Spleen (tissue), 13 donors: ENCODE measurements at places on chromosomes 12 and 14. TPM values are rescaled to one million over a fixed set of nuclear protein-coding genes. Genes with fewer than 3 reads are reported as not detected.

Gene SERPINA12
- not detected for total RNA-seq

Gene DNAJC22
- total RNA-seq, result 0.98 TPM

Gene SLCO1B1
- not detected for total RNA-seq

Gene OR4N5
- not detected for total RNA-seq

Gene PLEK2
- total RNA-seq, result not detected

Gene LMO3
- total RNA-seq, result 0.51 TPM

Gene KRT6A
- not detected for total RNA-seq

Gene C14orf39
- total RNA-seq, result not detected

GRCh38 chr14:69852531-69853321 lies 26.5 kb upstream of the SMOC1 start:
- no peak for DNase-seq
- H3K27me3 ChIP-seq, result no peaks in the 10 kb centered on the region
- no peak overlapping the region for H3K27ac ChIP-seq
- no peaks in the 10 kb centered on the region for H3K4me1 ChIP-seq

DNA sequence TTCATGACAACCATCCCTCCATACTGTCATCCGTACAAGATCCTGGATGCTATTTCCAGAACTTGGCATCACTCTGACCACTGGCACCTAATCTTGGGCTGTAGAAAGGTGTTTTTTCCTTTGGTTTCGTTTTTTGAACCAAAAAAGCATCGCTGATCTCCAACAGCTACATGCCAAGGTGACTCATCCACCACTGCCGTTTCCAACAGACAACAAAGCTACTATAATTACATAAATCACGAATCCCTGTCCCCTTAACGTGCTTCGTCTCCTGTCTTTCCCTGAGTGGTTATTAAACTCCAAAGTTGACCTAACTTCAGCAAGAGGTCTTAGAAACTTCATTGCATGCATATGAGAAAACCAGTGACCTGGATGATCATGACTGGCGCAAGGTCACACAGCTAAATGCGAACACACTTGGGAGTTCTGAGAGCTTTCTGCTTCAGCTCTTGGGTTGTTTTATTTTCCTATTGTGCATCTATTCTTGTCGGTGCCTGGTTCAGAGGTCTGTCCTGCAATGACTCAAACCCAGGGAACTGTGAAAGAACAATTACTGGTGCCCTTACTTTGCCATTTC lies 99.9 kb downstream of the PPM1H start:
- H3K27me3 ChIP-seq, result no peaks in the 10 kb centered on the region
- H3K4me1 ChIP-seq, result no peaks in the 10 kb centered on the region

DNA sequence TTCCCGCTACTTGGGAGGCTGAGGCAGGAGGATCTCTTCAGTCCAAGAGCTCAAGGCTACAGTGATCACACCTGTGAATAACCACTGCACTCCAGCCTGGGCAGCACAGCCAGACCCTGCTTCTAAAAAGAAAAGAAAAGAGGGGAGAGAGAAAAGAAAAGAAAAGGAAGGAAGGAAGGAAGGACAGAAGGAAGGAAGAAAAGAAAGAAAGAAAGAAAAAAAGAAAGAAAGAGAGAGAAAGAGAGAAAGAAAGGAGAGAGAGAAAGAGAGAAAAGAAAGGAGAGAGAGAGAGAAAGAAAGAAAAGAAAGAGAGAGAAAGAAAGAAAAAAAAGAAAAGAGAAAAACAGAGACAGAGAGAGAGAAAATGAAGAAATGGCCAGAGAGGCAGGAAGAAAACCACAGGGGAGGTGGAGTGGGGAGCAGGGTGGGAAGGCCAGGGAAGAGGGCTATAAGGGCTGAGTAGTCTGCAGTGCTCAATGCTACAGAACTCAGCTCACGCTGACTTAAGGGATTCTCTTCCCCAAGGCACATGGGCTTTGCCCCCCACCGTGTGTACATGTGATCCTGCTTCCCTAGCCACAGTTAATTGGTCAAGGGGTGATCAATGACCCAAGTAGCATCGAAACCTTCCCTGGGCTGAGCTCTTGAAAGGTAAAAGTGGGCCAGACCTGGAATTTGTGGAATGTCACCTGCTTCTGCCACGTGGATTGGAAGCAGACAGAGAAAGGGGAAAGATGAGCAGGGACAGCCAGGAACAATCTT lies 90.4 kb upstream of the TMCC3 start:
- H3K27me3 ChIP-seq, result no peaks in the 10 kb centered on the region
- H3K4me3 ChIP-seq, result no peak overlapping the region
- no peaks in the 10 kb centered on the region for H3K36me3 ChIP-seq
- no peak overlapping the region for H3K27ac ChIP-seq
- H3K4me1 ChIP-seq, result no peaks in the 10 kb centered on the region
- no peak for DNase-seq

- no peaks in the 10 kb centered on the region for H3K36me3 ChIP-seq
- no peak overlapping the region for H3K4me3 ChIP-seq
- no peaks in the 10 kb centered on the region for H3K27me3 ChIP-seq
- H3K4me1 ChIP-seq, result peaks cover 5% of the 10 kb centered on the region
- no peak overlapping the region for H3K27ac ChIP-seq
These were observed 173.2 kb downstream of the CAND1 start for GRCh38 chr12:67442347-67442841.

DNA sequence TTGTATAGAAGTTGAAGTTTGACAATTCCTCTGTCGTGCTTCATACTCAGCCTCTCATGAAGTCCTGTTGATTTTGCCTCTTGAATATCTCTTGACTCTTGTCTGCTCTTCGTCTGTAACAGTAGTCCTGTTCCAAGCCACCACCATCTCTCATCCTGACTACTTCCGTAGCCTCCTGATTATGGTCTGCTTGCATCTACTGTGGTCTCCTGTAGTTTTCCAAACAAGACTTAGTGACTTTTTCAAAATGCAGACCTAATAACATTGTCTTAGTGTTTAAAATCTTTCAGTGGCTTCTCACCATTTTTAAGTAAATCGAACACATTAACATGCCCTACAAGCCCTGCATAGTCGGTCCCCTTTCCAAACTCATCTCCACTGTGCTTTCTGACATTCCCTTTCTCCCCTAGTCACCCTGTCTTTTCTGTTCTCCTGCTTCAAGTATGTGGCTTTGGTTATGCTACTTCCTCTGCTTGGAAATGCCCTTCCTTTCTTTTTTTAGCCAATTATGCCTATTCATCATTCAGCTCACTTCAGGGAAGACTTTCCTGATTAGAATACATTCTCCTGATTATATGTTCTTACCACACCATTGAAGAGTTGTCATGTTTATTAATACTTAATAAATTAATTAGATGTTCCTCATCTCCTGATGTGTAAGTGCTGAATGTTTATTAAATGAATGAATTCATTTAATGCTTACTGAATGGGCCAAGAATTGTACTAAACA lies 2.0 kb downstream of the SCYL2 start:
- H3K27me3 ChIP-seq, result no peaks in the 10 kb centered on the region
- DNase-seq, result no peak
- H3K36me3 ChIP-seq, result no peaks in the 10 kb centered on the region
- peak overlapping the region; percentile 85 for H3K4me3 ChIP-seq
- H3K27ac ChIP-seq, result peak overlapping the region; percentile 9
- H3K4me1 ChIP-seq, result peaks cover 17% of the 10 kb centered on the region

DNA sequence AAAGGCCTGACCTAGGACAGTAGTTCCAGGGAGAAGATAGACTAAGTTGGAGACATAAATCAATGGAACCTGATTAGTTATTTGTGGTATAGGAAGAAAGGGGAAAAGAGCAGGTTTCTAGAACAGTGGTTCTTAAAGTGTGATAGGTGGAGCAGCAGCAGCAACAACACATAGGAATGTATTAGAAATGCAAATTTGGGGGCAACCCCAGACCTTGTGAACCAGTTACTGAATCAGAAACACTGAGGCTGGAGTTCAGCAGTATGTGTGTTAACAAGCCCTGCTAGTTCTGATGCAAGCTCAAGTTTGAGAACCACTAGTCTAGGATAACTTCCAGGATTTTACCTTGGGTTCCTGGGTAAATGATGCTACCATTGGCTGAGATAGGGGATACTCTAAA lies 308.7 kb downstream of the EMP1 start:
- no peaks in the 10 kb centered on the region for H3K4me1 ChIP-seq
- H3K4me3 ChIP-seq, result no peak overlapping the region
- DNase-seq, result no peak
- no peak overlapping the region for H3K27ac ChIP-seq
- H3K36me3 ChIP-seq, result no peaks in the 10 kb centered on the region
- H3K27me3 ChIP-seq, result no peaks in the 10 kb centered on the region

DNA sequence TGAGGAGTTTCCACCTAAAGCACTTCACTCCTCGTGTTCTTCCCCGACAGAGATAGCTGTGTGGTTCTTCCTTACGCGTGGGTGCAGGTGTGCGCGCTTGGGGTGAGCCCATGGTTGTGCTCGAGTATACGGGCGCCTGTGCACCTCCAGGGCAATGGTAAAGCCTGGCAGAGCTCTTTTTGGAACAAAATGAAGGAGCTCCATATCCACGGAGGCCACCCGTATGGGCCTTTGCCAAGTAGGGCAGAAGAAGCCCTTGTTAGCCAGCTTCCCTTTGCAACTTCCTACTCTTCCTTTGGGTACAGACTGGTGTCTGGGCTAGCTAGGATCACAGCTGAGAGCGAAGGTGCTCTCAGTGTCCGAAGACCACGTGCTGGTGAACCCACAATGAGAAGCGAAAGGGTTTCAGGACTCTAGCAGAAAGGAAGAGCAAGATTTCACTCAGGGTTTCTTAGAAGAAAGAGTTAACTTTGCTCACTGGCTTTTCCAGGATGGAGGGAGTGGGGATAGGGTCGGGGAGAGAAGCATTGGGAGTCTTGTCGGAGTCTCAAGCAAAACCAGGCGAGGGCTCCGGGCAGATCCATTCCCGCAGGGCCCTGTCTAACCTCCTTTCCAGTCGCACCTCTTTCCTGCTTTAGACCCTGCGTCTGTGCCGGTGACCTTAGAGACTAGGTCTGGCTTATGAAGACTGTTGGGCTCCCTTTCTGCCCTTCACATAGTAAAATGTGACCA lies 960 bp upstream of the LRFN5 start:
- no peaks in the 10 kb centered on the region for H3K36me3 ChIP-seq
- peaks cover 53% of the 10 kb centered on the region for H3K4me1 ChIP-seq
- peaks cover 38% of the 10 kb centered on the region for H3K27me3 ChIP-seq
- no peak for DNase-seq
- peak overlapping the region; percentile 72 for H3K4me3 ChIP-seq
- H3K27ac ChIP-seq, result peak overlapping the region; percentile 8

GRCh38 chr12:10673659-10674384 lies at the start of gene STYK1:
TSS of gene STYK1 (minus strand) at chr12:10674052. CDS start at chr12:10634618, 39,434 bp downstream.
- H3K27ac ChIP-seq, result no peak within 1 kb of the TSS
- DNase-seq, result peak; percentile 87
- H3K27me3 ChIP-seq, result peaks cover 62% of the 10 kb centered on the region
- H3K36me3 ChIP-seq, result no peaks in the 10 kb centered on the region
- H3K4me3 ChIP-seq, result peak within 1 kb of the TSS; percentile 47
- H3K4me1 ChIP-seq, result peaks cover 15% of the 10 kb centered on the region

GRCh38 chr14:72588521-72588920 lies 305.4 kb downstream of the DPF3 start:
- no peak overlapping the region for H3K4me3 ChIP-seq
- H3K27ac ChIP-seq, result no peak overlapping the region
- no peaks in the 10 kb centered on the region for H3K36me3 ChIP-seq
- no peak for DNase-seq
- H3K27me3 ChIP-seq, result no peaks in the 10 kb centered on the region

- no peaks in the 10 kb centered on the region for H3K27me3 ChIP-seq
- no peak overlapping the region for H3K27ac ChIP-seq
- DNase-seq, result no peak
- H3K4me1 ChIP-seq, result no peaks in the 10 kb centered on the region
These were observed 417.1 kb upstream of the TMTC1 start for GRCh38 chr12:30200864-30201263.

DNA sequence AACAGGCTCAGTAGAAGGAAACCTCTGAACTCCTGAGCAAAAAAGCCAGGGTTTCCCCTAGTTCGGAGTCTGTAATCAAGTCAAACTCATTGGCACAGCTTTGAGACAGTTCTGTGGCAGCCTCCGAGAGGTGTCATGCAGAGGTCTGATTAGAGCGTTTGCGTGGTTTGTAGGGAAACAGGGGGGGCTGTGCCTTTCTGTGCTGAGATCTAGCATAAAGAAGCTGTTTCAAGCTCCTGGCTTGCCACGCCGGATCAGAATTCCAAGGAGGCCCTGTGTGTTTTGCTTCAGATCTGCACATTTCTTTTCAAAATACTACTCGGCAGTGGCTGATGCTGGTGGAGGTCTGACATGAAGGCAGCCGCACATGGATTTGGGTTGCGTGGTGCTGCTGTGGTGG lies 1.7 kb downstream of the CABP1 start:
- H3K4me3 ChIP-seq, result no peak overlapping the region
- peaks cover 85% of the 10 kb centered on the region for H3K27me3 ChIP-seq
- H3K27ac ChIP-seq, result no peak overlapping the region
- DNase-seq, result no peak
- H3K36me3 ChIP-seq, result no peaks in the 10 kb centered on the region
- H3K4me1 ChIP-seq, result peaks cover 24% of the 10 kb centered on the region

GRCh38 chr12:102568276-102568675 lies 87.9 kb upstream of the IGF1 start:
- H3K4me3 ChIP-seq, result no peak overlapping the region
- H3K36me3 ChIP-seq, result no peaks in the 10 kb centered on the region
- H3K27ac ChIP-seq, result no peak overlapping the region
- no peaks in the 10 kb centered on the region for H3K4me1 ChIP-seq
- H3K27me3 ChIP-seq, result no peaks in the 10 kb centered on the region

GRCh38 chr14:64953661-64954060 lies 11.1 kb upstream of the GPX2 start:
- H3K27me3 ChIP-seq, result no peaks in the 10 kb centered on the region
- no peak for DNase-seq
- peaks cover 50% of the 10 kb centered on the region for H3K36me3 ChIP-seq
- H3K27ac ChIP-seq, result no peak overlapping the region
- H3K4me1 ChIP-seq, result peaks cover 5% of the 10 kb centered on the region

- H3K4me3 ChIP-seq, result peak overlapping the region; percentile 92
- peaks cover 9% of the 10 kb centered on the region for H3K36me3 ChIP-seq
- no peaks in the 10 kb centered on the region for H3K27me3 ChIP-seq
- peak overlapping the region; percentile 90 for H3K27ac ChIP-seq
These were observed 845 bp downstream of the L3HYPDH start for GRCh38 chr14:59483363-59483762.

DNA sequence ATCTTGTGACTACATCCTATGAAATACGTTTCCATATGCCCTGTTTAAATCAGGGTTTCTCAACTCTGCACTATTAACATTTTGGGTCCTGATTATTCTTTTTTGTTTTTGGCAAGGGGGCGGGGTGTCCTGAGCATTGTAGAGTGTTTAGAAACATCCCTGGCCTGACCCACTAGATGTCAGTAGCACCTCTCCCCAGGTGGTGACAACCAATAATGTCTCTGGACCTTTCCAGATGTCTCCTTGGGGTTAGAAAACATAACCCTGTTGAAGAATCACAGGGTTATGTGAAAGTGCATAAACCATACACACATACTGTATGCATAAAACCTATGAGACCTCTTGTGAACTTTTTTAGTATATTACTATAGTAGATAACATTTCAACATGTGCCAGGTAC lies 1.4 kb downstream of the ACAD10 start:
- no peaks in the 10 kb centered on the region for H3K27me3 ChIP-seq
- peaks cover 33% of the 10 kb centered on the region for H3K4me1 ChIP-seq
- no peak for DNase-seq
- H3K4me3 ChIP-seq, result no peak overlapping the region
- no peak overlapping the region for H3K27ac ChIP-seq
- peaks cover 13% of the 10 kb centered on the region for H3K36me3 ChIP-seq

- no peak overlapping the region for H3K27ac ChIP-seq
- H3K36me3 ChIP-seq, result no peaks in the 10 kb centered on the region
- no peak for DNase-seq
- H3K4me1 ChIP-seq, result no peaks in the 10 kb centered on the region
These were observed 262.5 kb downstream of the RASSF9 start for GRCh38 chr12:85573635-85574214.

GRCh38 chr14:65267856-65268255 lies 144.7 kb upstream of the FUT8 start:
- H3K27me3 ChIP-seq, result no peaks in the 10 kb centered on the region
- no peak for DNase-seq
- no peak overlapping the region for H3K27ac ChIP-seq
- no peak overlapping the region for H3K4me3 ChIP-seq
- no peaks in the 10 kb centered on the region for H3K4me1 ChIP-seq
